ENCODE measurements at places on chromosomes 5 and 9.

DNA sequence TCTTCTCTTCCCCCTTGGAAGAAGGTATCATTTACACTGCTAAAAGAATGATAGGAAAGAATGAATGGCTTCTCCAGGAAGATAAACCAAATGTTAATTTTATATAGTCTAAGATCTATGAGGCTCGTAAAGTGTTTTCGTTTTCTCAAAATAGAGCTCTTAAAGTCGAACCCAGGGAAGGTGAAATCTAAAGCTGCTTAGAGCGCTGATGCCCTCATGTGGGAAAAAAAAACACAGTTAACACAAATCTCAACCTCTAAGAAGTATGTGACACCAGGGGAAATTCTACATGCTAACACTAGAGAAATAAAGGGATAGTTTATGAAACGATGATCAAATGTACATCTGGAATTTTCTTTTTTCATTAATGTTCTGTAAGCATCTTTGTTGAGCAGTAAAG is 257.9 kb downstream of the RASEF start:
- DNase-seq, result no peak

DNA sequence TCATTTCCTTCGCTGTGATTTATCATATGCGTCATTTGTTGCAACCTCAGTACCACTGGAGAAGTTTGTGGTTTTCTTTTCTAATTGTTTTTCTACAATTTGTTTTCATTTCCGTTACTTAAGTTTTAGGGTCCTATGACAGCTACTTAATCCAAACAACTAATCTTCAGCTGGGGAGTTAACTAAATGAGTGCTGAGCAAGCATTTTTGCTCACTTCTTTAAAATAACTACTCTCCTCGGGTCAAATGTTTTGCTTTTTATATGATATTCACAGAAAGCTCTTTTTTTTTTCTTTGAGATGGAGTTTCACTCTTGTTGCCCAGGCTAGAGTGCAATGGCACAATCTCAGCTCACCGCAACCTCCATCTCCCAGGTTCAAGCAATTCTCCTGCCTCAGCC is 14.6 kb upstream of the ICE1 start:
- no peak for DNase-seq

GRCh38 chr9:104417296-104417695 is 86.8 kb upstream of the OR13F1 start:
- DNase-seq, result no peak

GRCh38 chr9:92961627-92962302 is 14.4 kb downstream of the FGD3 start:
- no peak for DNase-seq

DNA sequence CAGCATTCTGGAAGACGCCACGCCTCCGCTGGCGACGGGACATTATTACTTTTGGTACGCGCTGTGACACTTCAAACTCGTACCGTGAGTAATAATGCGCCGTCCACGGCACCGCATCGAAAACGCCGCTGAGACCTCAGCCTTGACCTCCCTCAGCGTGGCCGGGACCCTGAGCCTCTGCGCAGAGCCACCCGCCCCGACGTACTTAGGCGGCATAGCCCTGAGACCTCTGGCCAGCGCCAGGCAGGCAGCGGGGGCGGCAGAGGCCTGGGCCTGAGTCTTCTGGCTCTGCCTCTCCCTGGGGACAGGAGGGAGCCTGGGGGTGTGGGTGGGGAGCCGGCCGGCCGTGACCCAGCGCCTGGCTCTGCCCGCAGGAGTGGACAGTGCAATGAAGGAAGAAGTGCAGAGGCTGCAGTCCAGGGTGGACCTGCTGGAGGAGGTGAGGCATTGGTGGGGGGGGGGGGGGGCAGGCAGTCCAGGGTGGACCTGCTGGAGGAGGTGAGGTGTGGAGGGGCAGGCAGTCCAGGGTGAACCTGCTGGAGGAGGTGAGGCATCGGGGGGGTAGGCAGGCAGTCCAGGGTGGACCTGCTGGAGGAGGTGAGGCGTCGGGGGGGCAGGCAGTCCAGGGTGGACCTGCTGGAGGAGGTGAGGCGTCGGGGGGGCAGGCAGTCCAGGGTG is 8.0 kb downstream of the EGFL7 start:
- no peak for DNase-seq

DNA sequence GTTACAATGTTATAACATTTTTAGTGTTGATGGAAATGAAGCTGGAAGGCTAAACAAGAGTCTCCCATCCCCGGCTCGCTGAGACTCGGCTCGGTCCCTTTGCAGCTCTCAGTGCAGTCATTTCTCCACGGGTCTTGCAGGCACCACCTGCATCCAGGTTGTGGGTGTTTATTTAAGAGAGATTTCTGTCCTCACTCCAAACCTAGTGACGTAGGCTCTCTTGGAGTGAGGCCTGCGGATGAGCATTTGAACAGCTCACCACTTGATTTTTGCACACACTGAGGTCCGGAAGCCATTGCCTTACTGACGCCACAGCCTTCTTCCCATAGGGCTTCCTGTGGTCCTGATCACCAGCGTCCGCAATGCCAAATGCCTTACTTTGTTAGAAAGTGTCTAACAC is 197.7 kb upstream of the OTULINL start:
- DNase-seq, result no peak

DNA sequence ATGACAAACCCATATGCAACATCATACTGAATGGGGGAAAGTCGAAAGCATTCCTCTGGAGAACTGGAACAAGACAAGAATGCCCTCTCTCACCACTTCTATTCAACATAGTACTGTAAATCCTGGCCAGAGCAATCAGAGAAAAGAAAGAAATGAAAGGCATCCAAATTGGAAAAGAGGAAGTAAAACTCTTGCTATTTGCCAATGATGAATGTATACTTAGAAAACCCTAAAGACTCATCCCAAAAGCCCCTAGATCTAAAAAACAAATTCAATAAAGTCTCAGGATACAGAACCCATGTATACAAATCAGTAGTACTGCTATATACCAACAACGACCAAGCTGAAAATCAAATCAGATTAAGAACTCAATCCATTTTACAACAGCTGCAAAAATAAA is 66.9 kb downstream of the SPATA31C2 start:
- DNase-seq, result no peak

DNA sequence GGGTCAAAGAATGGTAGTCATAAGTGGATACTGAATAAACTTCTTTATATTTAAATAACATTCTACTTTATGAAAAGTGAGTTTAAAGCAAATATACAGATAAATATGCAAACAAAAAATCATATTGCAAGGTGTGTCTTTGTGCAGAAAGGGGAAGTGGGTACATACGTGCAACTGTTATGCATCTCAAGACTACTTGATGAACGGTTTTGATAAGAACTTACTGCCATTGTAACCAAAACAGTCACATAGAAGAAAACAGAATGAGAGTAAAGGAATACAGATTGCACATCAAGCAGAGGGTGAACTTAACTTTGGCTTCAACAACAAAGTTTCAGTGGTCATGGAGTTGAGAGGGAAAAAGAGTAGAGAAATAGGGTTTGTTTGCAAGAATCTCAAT is 9.9 kb downstream of the CAMK4 start:
- no peak for DNase-seq

GRCh38 chr5:176609724-176610434 is at the start of gene GPRIN1:
Gene GPRIN1 (minus strand): TSS chr5:176610156. CDS start chr5:176599834, 10,322 bp downstream.
- peak; percentile 59 for DNase-seq

DNA sequence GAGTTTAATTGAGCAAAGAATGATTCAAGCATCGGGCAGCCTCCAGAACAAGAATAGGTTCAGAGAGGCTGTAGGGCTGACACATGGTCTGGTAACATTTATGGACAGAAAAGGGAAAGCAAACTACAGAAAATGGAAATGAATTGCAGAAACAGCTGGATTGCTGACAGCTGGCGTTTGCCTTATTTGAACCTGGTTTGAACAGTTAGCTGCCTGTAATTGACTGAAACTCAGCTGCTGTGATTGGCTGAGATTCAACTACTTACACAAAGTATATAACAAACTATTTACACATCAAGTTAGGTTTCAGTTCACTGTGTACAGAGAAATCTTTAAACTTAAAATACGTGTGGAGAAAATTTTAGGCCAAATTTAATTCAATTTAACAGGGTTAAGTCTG is 441.7 kb downstream of the PRELID2 start:
- no peak for DNase-seq

DNA sequence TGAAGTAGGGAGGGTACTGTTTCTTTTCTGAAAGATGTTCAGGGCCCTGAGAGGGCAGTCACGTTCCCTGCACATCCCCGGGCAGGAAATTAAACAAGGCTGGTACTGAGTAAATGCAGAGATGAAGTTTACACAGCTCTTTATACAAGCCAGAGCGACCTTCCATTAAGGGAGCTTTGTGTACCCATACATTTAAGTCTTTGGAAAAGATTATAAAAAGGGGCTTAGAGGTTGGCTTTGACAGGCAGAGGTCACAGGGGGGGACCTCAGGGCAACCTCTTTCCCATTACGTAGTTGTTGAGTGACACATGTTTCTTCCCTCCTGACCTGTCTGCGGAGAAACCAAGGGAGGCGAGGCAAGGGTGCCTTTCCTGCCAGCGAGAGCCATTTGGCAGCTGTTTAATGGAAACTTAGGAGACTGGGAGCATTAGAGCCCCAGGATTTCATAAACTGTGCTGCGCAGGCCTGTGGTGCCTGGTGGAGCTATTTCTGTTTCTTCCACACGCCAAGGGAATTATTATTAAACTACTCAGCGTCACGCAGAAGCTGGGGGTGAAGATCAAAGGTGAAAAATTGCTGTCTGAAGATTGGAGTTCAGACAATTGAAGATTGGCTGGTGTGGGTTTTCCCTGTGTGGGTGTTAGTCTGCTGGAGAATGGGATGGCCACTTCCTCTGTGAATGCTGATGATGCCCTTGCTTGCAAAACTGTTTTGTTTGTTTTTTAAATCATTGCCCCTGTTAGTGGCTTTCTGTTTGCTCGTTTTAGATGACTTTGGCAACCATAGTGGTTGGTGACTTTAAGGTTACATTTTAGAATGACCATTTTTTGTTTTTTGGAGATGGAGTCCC is 3.2 kb upstream of the SMIM32 start:
- DNase-seq, result no peak

- peak; percentile 68 for DNase-seq
Observed at GRCh38 chr5:66828548-66829357, 232.6 kb downstream of the MAST4 start.

GRCh38 chr9:37952731-37953130 is 48.8 kb upstream of the SLC25A51 start:
- peak; percentile 73 for DNase-seq

DNA sequence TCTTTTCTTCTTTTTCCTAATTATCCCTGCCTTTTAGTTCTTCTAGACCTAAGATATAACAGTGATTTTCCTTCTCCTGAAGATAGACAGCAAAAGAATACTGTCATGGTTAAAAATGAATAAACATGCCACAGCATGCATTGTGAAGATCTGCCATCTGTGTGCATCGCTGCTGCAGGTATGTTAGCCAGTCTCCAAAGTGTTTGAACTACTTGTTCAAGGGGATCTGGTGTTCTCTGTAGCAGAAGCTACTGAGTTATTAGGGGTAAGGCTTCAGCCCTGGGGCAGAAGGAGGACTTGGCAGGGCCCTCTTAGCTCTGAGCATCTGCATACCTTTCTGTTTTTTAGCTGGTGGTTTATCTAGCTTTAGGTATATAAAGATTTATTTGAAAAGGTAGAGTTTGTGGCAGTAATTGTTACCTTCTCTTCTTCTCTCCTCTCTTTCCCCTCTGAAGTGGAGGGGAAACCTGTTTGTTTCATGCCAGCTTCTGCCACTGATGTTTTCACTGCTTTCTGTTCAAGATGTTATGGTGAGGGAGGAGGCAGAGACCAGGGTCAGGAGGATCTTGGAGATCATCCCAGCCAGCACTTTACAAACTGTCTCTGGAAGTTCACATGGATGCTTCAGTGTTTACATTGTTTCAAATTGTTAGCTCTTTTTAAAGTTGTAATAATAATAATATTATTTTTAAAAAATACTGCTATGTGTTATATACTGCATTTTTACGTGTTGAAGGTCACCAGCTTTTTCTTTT is 25.2 kb downstream of the GALNT10 start:
- no peak for DNase-seq

DNA sequence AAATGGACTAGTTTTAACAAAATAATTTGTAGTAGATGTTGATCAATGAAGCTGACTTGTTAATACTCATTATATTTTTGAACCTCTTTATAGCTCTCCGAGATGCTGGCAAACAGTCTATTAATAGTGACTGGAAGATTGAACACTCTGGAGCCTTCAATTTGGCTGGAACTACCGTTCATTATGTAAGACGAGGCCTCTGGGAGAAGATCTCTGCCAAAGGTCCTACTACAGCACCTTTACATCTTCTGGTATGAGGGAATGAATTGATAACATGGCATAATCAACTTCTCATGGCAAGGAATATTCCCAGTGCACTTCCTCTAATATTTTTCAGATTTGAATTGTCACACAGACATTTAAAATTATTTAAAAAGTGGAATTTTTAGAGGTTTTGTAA is 68.2 kb upstream of the MINAR2 start:
- no peak for DNase-seq

DNA sequence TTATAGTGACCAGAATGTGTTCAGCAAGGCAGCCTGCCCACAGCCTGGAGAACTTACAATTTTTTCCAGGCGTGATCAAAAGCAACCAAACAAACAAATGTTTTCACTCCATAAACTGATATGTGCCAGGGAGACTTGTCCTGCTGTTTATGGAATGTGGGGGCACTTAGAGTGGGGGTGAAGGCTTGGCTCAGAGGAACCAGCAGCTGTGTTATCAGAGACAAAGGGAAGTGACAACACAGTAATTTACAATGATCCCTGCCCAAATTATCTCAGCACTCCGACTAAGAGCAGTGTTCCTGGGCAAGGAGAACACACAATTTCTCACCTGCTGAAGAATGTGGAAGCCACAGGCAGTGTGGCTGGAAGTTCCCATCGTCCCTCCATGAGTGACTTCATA is 429.1 kb upstream of the IRX4 start:
- DNase-seq, result no peak

- peak; percentile 58 for DNase-seq
Observed at GRCh38 chr9:117487555-117488175, 72.8 kb upstream of the ASTN2 start.
